ENCODE measurements at places on chromosomes 16 and 17.

GRCh38 chr16:30874821-30875717, 18.8 kb downstream of the BCL7C start:
- DNase-seq: peak; percentile 89

- peak; percentile 44 for DNase-seq
Measured at GRCh38 chr16:74743668-74744299, 30.8 kb downstream of the FA2H start.

- DNase-seq: no peak
Measured at GRCh38 chr16:89152831-89153700, 18.5 kb upstream of the CDH15 start.

DNA sequence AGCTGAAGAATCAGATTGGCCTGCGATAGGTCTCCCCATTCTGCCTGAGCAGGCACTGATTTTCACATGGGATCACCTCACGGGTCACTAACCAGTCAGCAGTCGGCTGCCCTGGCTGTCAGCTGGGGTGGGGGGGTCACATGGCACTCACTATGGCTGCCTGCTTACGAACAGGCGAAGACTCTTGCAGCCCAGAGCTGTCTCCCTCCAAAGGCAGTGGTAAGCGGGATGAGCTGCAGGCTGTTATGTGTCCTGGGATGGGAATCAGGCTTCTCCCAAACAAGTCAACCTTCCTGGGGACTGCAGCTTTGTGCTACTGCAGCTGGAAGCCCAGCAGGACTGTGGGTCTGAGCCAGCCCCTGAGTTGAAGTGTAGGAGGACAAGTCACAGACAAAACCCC, 29.0 kb upstream of the ADORA2B start:
- no peak for DNase-seq

- no peak for DNase-seq
Measured at GRCh38 chr17:50095626-50096037, 481 bp downstream of the PDK2 start.

DNA sequence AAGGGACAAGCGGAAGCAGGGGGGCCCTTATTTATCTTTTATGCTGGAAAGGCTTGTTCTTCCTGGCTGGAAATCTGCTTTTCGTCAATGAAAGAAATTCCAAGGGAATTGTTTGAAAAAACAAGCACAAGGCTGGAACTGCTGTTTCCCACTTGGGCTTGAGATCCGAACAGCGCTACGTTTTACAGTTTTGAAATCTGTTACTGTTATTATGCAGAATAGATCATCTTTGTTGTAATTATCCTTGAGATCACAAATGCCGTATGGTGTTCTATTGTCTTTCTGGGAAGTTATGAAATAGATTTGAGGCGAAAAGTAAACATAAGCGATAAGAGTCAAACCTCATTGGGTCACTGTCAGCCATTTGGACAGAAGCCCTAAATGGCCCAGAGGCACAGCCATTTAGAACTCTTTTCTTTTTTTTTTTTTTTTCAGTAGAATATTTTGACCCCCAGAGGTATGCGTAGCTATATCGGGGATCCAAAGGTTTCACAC, 223.3 kb downstream of the IRX3 start:
- DNase-seq: no peak

DNA sequence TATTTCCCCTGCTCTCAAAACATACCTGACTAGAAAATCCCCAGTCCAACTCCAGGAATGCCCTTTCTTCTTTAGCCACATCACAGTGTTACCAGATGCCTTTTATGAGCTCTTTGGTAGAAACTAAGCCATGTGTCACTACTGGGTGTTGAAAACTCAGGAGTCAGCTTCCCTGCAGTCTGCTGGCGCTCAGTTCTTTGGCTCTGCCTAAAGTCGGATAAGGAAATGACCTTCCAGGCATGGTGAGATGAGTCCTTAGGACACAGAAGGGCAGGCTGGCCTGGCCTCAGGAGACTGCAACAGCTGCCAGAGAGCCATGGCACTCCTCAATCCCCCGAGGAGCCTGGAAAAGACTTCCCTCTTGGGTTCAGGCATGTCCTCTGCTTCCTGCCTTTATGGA, 89.1 kb downstream of the CDH13 start:
- no peak for DNase-seq

GRCh38 chr16:78791011-78791410, 691.6 kb downstream of the WWOX start:
- no peak for DNase-seq

DNA sequence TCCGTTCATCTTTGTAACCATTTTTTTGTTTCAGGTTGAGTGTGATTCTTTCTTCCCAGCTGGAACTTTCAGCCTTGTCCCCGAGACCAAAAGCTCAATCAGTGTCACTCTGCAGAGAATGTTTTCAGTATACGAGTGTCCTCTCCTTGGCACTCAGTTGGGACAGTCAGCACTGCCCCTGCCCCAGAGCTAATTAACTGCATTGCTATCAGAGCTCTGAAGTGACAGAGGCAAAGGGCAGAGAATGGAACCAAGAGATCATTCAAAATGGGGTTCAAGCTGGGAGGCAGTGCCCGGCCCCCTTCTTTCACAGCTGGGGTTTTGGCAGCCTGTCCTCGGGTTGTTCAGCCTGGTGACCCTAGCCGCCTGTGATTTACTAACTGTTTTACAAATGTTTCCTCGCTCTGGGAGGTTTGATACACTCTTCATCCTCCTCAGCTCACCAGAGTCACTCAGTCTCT, 195.9 kb upstream of the TBX2 start:
- DNase-seq: no peak

DNA sequence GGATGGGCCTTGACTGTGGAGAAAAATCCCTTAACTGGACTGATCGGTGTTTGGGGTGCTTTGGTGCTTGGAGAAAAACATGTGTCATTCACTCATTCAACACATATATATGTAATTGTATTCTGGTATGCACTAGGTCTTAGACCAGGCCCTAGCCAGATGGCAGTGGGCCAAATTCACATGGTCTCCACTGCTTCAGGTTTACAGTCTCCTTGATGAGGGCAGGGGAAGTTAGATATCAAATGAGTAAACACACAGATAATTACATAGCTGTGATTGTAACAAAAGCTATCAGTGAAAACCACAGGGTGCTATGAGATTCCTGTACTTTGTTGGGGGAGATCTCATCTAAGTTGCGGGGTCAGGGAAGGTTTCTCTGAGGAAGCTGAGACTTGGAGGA, 78.8 kb downstream of the WWP2 start:
- DNase-seq: no peak

DNA sequence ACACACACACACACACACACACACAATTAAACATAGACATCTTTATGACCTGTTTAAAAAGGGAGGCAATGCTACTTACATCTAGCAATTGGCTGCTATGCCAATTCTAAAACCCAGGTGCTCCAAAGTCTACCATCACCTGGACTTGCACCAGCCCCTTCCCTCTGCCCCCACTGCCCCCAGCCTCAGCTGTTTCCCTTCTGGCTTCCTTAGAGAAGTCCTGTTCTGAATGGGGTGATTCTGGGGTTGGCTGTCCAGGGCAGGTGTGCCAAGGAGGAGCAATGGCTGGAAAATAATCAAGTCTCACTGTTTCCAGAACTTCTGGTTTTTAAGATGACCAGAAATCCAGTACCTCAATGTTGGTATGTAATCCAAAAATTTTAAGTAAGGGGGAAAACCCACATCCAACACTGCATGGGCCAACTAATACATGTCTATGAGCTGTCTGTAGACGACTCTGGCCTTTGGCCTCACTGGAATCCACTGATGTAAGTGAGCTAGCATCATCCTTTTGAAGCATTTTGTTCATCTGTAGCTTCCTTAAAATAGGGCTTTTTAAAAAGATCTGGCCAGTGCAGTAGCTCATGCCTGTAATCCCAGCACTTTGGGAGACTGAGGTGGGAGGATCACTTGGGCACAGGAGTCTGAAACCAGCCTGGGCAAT, 2.1 kb downstream of the IFT20 start:
- no peak for DNase-seq

DNA sequence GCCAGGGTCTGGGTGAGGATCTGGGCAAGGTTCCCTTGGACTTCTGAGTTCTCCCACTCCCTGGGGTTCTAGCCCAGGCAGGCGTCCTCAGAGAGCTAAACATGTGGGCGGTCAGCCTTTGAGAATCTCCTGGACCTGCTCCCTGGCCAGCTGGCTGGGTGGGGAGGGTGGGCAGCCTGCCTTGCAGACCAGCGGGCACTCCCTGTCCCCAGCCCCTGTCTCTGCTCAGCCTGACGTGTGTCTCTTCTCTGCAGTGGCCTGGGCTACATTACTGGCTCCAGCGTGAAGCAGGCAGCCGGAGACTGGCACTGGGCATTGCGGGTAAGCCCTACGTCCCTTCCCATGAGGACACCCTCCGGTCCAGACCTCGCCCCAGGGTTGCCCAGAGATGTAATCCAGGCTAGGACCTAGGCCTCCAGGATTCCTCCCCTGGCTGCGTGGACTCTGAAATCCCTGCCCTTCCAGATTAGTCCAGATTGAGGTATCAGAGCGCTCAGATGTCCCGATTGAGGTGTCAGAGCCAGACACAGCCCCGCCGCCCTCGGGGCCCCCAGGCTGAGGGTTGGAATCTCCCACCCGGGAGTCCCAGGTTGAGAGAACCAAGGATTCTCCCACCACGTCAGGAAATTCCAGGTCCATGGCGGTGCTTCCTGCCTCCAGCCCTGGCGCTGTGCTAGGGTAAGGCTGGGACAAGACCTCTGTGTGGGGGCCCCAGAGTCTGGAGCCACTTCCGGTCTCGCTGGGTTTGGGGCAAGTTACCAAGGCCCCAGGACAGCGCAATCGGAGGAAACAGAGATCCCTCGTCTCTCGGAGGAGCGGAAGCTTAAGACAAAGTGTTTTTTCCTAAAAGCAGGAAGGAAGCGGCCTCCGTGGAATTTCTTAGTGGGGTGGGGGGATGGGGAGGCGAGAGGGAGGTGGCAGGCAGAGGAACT, 24.1 kb downstream of the MYBBP1A start:
- DNase-seq: peak; percentile 13

GRCh38 chr17:72407931-72408330, 287.1 kb downstream of the SOX9 start:
- no peak for DNase-seq

DNA sequence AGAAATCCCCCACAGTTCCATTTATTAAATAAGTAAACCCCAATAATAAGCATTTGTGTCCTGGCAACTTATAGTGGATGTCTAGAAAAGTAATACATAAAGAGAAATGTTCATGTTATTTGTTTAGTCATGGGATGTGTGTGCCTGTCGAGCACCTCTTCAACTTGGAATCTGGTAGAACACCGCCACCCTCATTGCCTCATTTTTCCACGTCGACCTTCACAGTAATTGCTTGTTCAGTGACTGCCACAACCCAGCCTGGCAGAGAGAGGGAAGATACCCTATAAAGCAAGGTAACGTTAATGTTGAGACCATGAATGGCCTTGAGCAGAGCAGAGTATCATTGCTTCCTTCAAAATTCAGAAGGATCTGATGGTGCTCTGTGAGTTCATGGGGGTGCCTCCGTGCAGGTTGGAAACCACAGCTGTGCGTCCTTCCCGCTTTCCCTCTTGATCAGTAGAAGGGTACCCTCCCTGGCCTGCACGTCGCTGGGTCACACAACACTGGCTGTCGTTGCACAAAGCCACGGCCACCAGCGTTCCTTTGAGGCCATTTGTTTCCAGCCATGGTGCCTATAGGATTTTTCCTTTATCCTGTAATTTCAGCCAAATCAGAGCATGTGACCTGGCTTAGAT, 3.7 kb upstream of the DNASE1 start:
- DNase-seq: no peak

GRCh38 chr16:20348365-20349185, 3.9 kb downstream of the UMOD start:
- no peak for DNase-seq

DNA sequence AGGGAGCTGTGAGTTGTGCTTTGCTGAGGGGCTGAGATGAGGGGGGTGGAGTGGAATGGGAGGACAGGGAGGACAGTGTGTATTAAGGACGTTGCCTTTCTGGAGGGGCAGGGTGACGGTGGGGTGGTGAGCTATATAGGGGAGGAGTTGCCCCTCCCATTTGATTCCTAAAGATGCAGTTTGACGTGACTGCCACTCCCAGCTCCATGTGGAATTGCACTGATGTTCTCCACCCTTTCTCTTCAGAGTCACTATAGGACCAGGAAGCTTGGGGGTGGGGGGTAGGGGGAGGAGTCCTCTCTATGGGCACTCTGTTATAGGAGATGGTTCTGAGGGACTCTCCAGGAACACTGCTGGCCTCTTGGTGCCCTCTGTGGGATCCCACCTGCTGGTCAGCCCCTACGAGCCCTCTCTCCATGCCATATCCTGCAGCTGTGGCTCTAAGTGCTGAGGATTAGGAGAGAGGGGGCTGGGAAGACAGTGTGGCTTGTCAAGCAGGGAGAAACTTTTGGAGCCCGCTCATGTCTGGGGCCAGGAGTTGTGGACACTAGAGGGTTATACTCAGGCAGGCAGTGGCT, 3.8 kb upstream of the NGFR start:
- DNase-seq: no peak

GRCh38 chr16:85083051-85083639, 29.1 kb downstream of the CIBAR2 start:
- no peak for DNase-seq

- DNase-seq: no peak
Measured at GRCh38 chr17:44424828-44425461, 35.5 kb upstream of the ITGA2B start.

DNA sequence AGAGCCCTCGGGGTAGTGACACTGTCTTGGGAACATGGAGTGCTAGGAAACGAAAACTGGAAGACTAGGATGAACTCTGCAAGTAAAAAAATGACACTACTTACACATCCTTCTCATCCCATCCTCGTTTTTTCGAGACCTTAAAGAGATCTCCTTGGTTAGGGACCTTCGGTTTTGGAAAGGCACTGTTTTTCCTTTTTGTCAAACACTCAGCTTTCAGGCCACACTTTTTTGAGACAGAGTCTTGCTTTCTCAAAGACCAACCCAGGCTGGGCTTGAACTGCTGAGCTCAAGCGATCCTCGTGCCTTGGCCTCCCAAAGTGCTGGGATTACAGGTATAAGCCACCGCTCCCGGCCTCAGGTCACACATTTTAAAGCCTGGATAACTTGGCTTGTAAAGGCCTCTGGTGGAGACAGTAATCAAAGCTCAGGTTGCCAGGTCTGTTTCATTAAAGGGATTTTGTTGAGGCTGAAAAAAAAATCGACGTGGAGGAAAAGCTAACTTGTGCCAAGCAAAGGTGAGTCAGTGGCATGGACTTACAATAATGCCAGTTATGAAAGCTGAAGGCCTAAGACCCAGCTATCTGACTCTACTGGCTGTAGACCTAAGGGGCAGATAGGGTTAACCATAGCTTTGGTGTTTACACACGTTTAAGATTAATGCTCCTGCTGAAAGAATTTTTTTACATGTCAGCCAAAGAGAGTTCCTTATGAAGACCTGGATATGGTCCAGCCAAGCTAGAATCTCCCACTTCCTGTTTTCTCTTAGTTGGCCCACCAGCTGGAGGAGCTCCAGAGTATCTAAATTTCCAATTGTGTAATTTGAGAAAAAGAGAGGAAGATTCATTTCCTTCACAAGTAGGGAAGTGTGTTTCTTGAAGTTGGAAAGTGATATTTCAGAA, 823 bp downstream of the NBR1 start:
- DNase-seq: peak; percentile 96

DNA sequence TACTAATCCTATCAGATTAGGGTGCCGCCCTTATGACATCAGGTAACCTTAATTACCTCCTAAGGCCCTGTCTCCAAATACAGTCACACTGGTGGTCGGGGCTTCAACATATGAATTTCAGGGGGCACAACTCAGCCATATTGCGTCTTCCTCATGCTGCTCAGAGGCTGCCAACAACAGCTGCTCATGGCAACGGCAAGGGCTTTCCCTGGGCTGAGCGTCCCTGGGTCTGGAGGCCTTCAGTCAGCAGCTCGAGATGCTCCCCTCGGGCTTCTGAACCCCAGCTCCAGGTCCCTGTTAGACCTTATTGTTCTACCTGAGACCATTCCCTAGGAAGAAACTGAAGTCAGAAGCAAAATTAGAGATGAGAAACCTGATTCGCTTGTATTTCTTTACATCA, 157.2 kb downstream of the TMEM132E start:
- DNase-seq: no peak
